NK-92 treated with Interleukin-12 subunit alpha and Interleukin-12 subunit beta, amount 100 ng/mL, for 24 hours (cell line): ENCODE measurements at places on chromosomes 4 and X.

DNA sequence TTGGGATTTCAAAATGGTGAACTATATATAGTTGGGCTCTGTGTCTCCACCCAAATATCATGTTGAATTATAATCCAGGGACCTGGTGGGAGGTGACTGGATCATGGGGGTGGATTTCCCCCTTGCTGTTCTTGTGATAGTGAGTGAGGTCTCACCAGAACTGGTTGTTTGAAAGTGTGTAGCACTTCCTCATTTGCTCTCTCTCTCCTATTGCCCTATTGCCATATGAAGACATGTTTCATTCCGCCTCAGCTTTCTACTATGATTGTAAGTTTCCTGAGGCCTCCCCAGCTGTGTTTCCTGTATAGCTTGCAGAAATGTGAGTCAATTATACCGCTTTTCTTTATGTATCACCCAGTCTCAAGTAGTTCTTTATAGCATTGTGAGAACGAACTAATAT, 545.6 kb downstream of the TRAM1L1 start:
- DNase-seq: no peak

DNA sequence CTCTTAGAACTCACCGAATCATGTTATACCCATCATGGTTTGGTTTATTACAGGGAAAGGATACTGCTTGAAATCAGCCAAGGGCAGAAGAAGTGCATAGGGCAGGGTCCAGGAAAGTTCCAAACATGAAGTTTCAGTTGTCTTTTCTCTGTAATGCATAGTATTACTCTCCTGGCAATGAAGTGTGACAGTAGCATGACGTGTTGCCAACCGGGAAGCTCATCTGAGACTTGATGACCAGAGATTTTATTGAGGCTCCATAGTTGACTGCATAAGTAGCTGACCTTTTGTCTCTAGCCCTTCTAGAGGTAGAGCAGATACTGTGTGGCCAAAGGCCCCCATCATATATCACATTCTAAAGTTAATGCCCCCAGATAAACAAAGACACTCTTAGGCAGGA, 72.1 kb downstream of the BEND4 start:
- no peak for DNase-seq

DNA sequence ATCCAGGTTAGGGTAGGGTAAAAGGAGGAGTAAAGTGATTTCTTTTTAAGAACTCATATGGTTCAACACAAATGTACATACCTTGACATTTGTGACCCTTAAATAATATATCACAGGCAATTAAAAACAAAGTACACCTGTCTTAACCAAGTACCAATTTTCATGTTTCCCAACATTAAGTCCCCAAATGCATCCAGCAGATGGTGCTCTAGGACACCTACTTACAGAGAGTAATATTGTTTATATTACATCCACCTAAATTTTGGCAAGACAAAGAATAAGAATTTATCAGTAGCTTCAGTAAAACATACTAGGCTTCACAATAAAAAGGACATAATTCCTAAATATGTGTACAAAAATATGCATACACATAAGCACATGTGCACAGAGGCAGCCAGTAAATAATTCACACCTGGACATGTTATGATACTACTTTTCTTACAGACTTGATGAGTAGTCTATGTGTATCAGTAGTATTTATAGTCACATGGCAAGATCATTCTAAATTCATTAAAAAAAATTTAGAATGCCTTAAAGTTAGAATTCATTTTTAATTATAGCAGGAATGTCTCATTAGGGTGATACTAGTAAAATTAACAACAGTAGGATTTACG, 219.7 kb downstream of the DCLK2 start:
- no peak for DNase-seq

DNA sequence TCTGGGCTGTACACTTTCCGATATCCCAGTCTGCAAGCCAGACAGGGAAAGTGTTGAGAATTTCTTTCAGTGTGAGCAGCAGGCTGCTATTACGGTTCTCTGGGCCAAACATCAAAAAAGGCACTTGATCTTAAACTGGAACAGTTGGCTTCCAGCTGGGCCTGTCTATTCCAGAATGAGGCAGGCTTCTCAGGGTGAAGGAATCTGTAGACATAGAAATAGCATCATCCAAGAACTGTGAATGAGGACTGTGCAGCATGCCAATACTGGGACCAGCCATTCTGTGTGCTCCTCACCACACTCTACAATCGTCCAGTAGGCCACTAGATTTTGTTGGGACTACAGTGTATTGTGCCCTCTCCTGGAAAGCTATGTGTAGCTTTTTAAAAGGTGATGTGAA, 31.1 kb downstream of the ART3 start:
- no peak for DNase-seq

DNA sequence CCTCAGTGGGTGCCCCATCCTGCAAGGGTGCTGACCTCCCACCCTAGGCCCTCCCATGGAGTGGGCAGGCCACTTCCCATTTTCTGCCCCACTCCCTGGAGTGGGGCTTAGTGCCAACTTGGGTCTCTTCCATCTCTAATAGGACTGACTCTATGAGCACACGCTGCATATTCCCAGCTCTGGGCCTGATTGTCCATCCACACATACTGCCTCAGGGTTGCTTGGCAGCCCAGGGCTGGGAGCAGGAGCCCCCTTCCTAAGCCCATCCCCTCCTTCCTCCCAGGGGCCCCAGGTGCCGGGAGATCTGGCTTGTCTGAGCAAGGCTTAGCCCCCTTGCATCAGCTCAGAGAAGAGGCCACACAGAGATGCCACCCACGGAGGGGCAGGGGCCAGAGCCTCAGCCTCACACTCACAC, 55.1 kb downstream of the PJA1 start:
- DNase-seq: no peak

DNA sequence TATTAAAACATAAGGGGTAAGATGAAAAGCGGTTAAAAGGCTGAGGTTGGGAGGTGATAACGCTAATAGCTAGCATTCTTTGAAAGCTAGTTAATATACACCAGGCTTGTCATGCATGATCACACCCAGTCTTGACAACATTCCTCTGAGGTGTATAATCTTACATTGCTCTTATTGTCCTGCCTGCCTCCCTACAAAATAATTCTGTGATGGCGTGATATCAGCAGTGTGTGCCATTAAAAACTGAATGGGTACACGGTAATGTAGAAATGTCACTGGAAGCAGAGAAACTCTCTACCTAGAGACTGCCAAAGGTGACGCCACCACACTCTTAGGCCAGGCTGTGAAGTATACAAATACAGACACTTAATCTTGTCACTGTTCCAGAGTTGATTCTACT, 68.1 kb downstream of the DIAPH2 start:
- DNase-seq: no peak

DNA sequence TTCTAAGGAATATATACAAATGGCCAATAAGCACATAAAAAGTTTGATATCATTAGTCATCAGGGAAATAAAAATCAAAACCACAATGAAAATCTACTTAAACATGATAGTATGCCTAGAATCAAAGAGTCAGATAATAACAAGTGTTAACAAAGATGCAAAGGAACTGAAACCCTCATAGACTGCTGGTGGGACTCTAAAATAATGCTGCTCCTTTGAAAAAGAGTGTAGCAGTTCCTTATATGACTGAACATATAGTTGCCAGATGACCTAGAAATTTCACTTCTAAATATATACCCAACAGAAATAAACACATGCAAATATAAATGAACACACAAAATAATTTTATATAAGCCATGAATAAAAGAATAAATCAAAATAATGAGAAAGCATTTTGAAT, 205.1 kb upstream of the CTSO start:
- no peak for DNase-seq

- no peak for DNase-seq
Measured at GRCh38 chr4:84866295-84866694, 100.2 kb downstream of the WDFY3 start.

DNA sequence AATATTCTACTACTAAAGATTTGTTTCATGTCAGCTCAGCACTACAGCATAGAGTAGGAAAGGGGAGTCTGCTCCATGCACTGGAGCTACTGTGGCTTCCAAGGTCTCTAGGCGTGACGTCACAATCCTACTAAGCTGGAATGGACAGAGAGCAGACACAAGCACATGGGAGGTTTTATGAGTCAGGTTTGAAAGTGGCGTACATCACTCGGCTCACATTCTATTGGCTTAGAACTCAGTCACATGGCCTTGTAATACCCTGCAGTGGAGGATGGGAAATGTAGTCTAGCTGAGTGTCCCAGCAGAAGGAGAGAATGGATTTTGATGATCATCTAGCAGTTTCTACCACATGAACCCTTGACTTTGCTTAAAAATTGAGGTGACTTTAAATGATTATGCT, 624.8 kb upstream of the ATOH1 start:
- no peak for DNase-seq

GRCh38 chr4:10047967-10048366, 26.7 kb upstream of the SLC2A9 start:
- no peak for DNase-seq

DNA sequence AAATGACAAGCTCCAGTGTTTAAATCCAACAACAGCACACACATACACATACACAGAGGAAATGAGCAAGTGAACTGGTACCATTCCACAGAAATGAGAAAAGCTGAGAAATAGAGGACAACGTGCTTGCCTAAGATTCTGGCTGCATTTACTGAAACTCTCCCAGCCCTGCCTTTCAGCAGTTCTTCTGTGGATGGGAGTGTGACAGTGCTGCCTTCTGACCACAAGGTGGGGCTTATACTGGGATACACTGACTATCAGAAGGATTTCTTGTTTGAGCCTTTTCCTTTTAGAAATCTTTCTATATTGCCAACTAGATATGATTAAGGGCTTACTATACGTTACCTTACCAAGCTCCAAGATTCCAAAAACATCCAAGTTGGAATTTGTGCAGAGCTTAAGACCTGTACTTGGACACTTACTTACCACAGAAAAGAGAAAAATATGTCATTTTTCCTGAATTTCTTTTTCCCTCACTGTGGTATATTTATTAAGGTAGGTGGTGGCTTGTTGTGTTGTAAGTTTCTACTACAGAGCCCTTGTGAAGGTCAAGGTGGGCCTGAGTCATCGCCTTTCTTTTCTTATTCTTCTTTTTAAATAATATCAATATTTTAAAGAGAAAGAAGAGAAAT, 10.7 kb upstream of the CXCL8 start:
- peak; percentile 2 for DNase-seq

- DNase-seq: no peak
Measured at GRCh38 chr4:147037069-147037468, 91.4 kb upstream of the TTC29 start.

DNA sequence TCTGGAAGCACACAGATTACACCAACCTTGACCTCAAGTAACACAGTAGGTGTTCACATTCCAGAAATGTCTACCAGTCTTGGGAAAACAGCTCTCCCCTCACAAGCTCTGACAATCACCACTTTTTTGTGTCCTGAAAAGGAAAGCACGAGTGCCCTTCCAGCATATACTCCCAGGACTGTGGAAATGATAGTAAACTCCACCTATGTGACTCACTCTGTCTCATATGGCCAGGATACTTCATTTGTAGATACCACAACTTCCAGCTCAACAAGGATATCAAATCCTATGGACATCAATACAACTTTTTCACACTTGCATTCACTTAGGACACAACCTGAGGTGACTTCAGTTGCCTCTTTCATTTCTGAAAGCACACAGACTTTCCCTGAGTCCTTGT, 46.9 kb downstream of the ADGRG4 start:
- DNase-seq: no peak

DNA sequence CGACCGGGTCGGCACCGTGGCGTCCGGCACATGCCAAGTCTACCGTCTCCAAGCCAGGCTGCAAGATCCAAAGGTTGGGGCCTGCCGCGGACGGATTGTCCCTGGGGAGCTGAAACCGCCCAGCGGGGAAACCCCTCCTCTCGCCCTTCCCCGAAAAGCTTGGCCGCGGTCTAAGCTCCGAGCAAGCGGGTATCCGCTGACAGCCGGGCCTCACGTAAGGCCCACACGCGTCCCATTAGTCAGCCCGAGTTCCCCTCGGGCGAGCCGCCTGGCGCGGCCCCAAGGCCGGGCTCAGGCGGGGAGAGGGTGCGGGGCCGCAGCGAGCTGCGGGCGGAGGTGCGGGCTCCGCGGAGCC, 6.8 kb upstream of the BCOR start:
- DNase-seq: peak; percentile 17

DNA sequence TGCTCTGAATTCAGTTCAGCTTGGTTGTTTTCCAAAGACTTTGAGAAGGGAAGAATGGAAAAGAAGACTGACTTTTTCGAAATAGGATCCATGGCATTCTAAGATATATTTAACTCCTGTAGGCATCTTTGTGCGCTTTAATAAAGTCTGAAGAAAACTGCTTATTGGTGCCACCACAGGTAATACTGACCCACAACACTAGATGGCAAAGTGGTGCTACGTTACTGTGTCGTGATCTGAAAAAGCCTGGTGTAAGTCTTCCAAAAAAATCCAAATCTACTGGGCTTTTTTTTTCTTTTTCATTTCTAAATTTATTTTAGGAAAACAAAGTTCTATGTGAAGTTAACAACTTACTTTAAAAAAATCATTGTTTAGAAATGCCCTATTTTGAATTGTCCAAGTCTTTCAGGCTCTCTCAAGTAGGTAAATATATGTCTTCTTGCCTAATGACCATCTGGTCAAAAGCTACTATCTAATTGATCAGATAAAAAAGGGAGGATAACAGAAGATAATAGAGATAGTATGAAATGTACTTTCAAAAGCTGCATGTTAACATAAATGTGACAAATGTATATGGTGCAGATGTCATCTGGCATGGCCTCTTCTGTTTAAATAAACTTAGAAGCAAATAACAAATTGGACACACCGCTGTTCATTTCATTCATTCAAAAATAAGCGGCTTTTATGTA, 47.0 kb upstream of the MID1IP1 start:
- no peak for DNase-seq

- no peak for DNase-seq
Measured at GRCh38 chrX:132837126-132837525, 121.3 kb downstream of the HS6ST2 start.

GRCh38 chr4:94636004-94636403, 121.8 kb upstream of the BMPR1B start:
- DNase-seq: no peak

- DNase-seq: no peak
Measured at GRCh38 chrX:133529578-133529977, 114.3 kb upstream of the GPC4 start.
